Femur (tissue), 1 donor: ENCODE measurements at places on chromosomes 6 and 20.
A peak's percentile ranks its signal among the peaks of the same experiment; 100 is the strongest.

DNA sequence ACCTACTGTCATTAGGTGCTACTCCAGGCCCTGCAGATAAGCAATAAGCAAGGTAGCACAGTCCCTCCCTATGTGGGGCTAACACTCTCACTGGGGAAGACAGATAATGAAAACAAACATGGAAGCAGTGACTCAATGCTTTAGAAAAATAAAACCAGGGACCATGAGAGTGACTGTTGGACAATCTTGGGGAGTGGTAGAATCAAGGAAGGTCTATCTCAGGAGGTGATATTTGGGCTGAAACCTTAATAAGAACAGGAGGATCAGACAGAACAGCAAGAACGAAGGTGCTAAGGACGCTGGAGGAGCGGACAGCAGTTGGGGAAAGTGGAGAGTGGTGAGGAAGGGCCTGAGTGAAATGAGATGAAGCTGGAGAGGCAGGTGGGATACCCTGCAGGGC, 58.2 kb downstream of the BANF2 start:
- no peak for DNase-seq

GRCh38 chr6:165718491-165718891, 55.5 kb upstream of the PDE10A start:
- DNase-seq: no peak

DNA sequence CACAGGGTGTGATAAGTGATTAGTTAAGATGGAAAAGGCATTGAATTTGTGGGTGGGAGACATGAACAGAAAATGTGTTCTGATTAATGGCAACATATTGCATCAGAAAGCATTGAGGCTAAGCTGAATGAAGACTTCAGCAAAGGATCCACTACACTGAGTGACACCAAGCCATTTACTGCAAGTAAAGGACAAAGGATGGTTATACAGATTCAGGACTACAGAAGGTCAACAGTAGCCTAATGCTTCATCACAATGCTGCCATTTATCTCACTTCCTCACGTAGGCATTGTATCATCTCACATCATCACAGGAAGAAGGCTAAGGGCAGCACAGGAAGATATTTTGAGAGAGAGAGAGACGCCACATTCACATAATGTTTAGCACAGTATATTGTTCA, 398.2 kb downstream of the COL12A1 start:
- DNase-seq: no peak

DNA sequence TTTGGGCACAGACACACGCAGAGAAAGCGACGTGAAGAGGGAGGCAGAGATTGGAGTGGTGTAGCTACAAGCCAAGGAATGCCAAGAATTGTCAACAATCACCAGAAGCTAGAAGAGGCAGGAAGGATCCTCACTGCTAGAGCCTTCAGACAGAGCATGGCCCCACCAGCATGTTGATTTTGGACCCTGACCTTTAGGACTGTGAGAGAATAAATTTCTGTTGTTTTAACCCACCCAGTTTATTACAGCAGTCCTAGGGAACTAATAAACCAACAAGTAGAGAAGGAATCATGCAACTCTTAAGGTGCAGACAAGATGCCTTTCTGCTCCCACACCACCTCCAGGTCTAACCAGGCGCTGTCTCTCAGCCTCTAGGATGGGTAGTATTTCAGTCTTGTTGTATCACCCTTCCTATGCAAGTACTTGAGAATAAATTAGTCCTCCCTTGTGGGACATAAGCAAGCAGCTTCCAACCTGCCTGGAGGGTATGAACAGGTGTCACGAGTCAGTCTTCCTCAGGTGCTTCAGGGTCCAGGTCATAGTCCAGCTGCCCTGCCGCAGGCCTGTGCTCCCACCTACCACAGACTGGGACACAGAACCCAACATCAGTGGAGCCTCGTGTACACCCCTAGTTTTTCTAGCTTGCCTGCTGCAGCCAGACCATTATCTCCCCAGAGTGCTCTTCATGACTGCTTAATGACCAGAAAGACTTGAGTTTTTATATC, 46.4 kb upstream of the CCN2 start:
- no peak for DNase-seq

DNA sequence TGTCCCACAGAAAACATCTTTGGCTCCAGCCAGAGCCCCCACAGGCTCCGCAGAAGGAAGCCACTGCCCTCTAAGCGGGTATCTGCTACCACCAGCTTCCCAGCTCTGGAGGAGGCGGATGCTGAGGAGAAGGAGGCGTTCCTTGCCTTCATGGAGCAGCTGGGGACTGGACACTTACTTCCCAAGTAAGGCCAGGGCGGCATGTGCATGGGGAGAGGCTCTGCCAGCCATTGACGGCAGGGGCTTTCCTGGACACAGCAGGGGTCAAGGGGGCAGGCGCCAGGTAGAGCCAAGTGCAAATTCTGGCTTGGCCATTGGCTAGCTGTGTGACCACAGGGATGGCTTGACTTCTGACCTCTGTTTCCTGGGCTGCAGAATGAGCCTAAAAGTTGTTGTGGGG, 17.8 kb downstream of the RAB44 start:
- DNase-seq: no peak

DNA sequence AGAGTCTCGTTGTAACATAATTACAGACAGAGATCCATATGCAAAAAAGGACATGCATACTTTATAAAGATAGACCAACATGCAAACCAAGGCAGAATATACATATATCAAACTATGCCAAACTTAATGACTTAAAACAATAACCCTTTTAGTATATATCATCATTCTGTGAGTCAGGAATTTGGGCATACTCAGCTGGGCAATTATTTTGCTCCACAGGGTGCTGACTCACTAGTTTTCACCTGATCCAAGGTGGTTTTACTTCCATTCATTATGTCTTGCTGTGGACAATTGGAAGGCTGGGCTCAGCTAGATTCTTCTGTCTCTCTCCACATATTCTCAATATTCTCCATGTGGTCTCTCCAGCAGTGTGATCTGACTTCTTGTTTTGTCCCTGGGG, 41.2 kb upstream of the RNF146 start:
- no peak for DNase-seq

DNA sequence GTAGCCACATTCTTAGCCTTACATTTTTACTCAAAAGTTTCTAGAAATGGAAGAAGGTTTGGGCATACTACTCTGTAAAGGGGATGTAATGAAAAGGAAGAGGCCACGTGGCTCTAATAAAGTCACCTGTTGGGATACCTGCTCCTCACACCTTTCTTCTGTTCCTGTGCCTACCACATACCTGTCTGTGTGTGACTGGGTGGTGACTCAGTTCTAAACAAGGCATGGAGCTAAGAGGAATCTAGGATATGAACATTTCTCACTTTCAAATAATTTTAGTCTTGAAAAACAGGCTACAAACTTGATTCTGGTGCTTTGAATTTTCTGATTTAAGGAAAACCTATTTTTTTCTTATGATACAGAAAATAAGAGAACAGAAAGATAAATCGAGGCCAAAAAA, 363.6 kb downstream of the RFPL4B start:
- no peak for DNase-seq

GRCh38 chr6:101402622-101403031, 9.1 kb downstream of the GRIK2 start:
- DNase-seq: peak; percentile 30

DNA sequence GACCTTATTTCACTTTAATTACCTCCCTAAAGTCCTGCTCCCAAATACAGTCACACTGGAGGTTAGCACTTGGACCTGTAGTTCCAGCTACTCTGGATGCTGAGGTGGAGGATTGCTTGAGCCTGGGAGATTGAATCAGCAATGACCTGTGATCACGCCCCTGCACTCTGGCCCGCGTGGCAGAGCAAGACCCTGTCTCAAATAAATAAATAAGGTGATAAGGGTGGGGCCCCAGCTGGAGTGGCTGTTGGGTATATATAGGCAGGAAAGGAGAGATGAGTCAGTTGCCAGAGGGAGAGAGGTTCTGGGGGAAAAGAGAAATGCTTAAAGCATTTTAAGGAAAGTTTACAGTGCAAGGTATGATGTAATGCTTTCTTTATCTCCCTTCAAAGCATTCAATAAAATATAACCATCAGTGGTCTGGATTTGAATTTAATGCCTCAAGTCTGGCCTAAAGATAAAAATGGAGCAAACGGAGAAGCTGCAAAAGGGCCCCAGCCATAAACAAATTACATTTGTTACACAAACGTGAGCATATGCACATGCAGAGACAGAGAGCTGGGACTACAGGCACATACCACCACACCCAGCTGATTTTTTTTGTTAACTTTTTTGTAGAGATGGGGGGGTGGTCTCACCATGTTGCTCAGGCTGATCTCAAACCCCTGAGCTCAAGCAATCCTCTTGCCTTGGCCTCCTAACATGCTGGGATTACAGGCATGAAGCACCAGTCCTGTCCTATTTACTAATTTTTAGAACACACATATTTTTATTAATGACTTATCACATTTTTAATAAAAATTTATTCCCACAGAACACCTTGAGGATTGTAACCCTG, 6.1 kb upstream of the PM20D2 start:
- DNase-seq: no peak

DNA sequence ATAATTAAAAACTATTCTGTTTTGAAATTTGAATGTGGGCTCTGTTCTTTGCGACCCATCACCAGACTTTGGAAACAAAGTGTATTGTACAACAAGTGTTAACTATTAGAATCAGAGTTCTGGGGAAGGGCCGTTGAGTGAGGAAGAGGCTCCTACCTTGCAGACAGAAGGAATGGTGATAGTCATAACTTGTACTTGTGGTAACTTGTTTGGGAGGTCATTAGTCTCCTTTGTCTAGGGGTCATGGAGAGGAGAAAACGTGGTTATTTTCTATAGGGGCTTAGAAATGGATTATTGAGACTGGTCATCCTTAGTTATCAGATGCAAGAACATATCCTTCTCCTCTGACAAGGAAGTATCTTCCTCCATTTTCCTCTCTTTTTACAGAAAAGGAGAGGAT, 174.8 kb downstream of the BMP2 start:
- no peak for DNase-seq

- DNase-seq: no peak
Observed at GRCh38 chr6:75397656-75398465, 95.7 kb downstream of the FILIP1 start.

DNA sequence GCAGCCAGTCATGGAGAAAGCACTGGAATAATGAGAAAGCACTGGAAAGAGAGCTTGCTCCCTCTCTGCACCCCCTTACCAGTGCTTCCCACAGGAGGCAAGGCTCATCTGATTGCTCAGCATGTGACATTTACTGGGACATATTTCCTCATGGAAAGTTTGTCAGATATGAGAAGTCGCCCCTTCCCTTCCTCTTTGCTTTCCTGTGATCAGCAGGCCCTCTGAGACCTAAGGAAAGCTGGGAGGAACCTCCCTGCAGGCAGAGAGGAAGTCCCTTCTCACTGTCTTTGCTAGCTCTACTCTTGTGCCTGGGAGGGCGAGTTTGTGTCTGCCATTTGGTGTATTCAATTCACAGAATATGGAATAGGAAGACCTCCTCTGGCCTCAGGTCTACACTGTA, 283.8 kb downstream of the ALDH8A1 start:
- no peak for DNase-seq

DNA sequence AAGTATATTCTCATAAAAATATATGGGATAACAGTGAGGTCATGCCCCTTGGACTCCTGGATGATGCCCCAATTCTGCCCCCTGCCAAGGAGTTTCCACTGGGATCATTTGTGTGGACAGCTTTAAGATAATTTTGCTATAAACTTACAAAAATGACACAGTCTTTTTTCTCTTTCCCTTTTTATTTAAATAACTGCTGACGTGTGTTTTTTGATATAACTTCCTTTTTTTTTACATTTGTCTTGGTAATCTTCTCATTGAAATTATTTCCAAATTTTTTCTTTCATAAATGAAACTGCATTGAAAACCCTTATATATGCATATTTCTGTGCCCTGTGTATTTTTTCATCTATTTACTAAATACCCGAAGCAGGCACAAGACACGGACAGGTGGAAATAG, 31.3 kb downstream of the CST9L start:
- DNase-seq: no peak

- DNase-seq: peak; percentile 79
Observed at GRCh38 chr20:51372176-51372803, 170.2 kb downstream of the NFATC2 start.

- no peak for DNase-seq
Observed at GRCh38 chr6:162845972-162846371, 118.2 kb downstream of the PACRG start.

- DNase-seq: peak; percentile 58
Observed at GRCh38 chr20:37308086-37309050, 18.9 kb downstream of the MANBAL start.

DNA sequence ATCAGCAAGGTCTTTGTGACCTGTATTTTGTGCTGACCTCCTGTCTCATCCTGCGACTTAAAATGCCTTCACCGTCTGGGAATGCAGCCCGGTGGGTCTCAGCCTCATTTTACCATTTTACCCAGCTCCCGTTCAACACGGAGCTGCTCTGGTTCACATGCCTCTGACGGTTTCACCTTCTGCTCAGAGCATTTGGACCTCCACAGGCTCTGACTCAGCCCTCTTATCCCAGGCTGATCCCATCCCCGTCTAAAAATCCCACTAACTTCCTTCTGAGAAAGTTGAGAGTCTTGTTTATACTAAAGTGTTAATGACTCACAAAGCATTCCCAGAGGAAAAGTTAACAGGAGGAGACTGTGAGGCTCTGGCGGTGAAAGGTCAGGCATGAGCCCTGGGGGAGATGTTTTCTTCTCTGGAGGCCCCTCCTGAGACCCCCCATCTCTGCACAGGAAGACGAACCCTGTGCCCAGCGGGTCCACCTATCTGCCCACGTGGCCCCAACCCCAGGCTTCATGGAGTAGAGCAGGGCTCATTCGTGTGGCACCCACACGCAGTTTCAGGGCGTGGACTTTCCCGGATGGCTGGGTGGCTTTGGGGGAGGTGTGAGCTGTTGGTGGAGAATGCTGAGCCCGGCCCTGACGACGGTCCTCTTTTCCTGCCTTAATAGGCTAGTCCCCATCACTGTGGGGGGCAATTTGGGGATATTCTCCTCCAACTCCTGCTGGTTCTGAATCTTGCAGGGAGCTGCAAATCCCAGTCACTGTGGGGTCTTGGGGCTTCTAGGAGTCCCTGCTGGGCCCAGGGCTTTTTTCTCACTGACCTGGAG, 3.3 kb upstream of the BIRC7 start:
- DNase-seq: no peak

GRCh38 chr6:1437553-1438406, 48.4 kb downstream of the FOXF2 start:
- peak; percentile 31 for DNase-seq

- DNase-seq: no peak
Observed at GRCh38 chr6:53578371-53578770, 33.5 kb upstream of the GCLC start.

- DNase-seq: no peak
Observed at GRCh38 chr6:32519118-32519909, 10.8 kb downstream of the HLA-DRB5 start.

DNA sequence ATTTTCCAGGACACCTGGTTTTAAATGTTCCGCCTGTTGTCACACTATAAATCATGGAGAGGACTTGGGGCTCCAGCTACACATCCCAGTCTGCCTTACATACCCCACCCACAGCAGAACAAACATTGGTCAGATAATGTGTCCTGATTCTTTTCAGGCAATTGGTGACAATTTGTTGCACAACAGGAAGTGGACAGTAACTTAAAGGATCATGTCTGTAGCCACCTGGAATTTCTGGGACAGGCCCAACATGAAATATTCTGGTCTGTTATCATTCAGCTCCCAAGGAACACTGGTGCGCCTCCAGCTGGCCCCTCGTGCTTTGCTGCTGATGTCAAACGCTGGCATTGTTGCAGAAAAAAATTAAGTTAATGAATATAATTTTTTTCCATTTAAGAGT, 117.2 kb downstream of the SOBP start:
- peak; percentile 68 for DNase-seq

- peak; percentile 43 for DNase-seq
Observed at GRCh38 chr20:1322511-1323245, 6.3 kb downstream of the SDCBP2 start.
